NCI-H1092 (cell line): ENCODE measurements at places on chromosomes 7 and 10.
A peak's percentile ranks its signal among the peaks of the same experiment; 100 is the strongest.

- DNase-seq = no peak
These were observed 566.4 kb downstream of the GFRA1 start for GRCh38 chr10:115706488-115707076.

- peak; percentile 20 for DNase-seq
These were observed at the start of gene VSTM4 for GRCh38 chr10:49115015-49115795. Gene VSTM4, minus strand, starts transcription at chr10:49115522. Its CDS starts 37 bp downstream, at chr10:49115485.

GRCh38 chr7:98483276-98483963 lies 82.5 kb upstream of the BAIAP2L1 start:
- no peak for DNase-seq

GRCh38 chr7:55206235-55207029 lies 158.7 kb upstream of the LANCL2 start:
- no peak for DNase-seq

DNA sequence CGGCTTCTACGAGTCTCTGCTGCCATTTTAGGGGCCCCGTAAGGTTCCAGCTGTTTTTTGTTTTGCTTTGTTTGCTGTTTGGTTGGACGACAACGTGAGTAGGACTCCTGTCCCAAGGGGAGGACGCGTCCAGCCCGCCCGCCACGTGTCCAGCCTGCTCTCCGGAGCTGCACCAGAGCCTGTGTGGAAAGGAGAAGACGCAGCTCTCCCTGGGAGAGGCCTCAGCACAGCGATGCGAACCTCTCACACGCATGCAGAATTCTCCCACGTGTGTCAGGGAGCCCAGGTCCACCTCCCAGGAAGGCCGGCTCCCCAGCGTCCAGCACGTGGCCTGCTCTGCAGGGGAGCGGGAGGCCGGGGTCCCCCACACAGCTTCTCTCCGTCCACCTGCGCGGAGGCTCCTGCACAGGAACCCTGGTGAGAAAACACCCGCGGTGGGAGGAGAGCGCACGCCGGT lies 36.4 kb upstream of the DNAJB6 start:
- no peak for DNase-seq

DNA sequence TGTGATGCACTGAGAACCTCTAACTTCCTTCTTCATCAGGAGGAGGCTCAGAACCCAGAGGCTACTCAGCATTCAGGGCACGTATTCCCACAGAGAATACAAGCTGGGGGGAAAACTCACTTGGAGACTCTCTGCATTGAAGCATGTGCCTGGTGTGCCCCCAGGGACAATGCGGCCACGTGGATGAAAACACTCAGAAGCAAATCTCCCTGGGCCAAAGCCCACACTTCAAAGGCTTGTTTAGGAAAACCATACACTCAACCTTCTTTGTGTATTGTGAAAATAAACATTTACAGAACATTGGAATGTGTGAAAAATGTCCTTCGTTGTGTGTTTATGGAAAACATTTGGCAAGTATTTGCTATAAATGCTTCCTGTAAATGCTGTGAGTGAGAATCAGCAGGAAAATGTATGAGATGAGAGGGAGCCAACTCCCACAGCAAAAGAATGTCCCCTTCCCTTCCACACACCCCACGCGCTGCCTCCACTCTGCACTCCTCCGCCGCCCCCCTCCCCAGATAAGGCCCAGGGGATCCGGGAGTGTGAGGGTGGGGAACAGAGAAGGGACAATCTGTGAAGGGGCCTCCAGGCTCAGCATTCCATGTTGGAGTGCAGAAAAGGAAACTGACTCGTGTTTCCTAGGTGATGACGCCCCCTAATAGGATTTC lies 339.5 kb downstream of the ELMO1 start:
- no peak for DNase-seq

DNA sequence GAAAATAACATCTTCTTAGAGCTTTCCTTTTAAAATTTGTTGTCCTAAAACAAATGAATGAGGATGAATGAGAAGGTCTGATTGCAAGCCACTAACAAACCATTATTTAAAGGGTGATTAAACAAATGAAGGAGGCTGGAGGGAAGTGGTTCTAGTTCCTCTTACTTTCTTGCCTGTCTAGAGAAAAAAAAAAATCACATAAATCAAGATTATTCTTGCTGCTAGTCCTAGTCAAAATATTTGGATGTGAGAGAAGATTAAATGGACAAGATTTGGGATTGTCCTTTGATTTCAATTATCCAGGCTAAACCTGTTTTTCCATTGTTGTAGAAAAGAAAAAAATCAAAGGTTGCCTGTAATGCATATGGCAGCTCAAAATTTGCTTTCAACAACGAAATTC lies 3.3 kb downstream of the SKAP2 start:
- DNase-seq = no peak

DNA sequence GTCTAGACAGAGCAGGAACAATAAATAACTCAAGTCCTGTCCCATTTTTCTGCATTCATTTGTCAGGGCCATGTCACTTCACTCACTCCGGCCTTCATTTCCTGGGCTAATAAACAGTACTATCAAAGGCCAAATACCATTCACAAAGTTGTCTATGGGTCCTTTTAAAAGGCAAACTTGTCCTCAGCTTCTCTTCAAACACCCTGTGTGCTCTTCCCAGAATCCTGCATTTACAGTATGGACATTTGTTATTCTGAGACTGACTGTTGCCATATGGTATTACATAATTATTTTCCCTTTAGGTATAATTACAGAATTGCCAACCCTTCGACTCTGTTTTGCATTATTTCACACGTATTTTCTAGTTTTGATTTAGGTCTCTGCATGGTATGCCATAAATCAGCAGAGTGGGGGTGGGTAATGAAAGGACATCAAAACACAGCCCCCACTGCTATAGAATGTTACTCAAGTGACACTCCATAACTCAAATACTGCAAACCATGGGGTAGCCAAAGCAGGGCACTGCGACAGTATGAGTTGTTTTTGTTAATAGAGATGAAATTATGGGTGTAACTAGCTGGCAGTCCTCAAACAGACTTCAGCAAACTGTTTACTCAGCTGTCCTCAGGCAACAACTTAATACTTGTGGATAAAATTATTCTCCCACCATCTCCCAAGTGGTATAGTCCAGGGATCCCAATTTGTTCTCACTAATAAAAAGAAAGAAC lies 183.7 kb downstream of the TRIL start:
- DNase-seq = peak; percentile 77
